ENCODE measurements at places on chromosomes 5 and 9.

DNA sequence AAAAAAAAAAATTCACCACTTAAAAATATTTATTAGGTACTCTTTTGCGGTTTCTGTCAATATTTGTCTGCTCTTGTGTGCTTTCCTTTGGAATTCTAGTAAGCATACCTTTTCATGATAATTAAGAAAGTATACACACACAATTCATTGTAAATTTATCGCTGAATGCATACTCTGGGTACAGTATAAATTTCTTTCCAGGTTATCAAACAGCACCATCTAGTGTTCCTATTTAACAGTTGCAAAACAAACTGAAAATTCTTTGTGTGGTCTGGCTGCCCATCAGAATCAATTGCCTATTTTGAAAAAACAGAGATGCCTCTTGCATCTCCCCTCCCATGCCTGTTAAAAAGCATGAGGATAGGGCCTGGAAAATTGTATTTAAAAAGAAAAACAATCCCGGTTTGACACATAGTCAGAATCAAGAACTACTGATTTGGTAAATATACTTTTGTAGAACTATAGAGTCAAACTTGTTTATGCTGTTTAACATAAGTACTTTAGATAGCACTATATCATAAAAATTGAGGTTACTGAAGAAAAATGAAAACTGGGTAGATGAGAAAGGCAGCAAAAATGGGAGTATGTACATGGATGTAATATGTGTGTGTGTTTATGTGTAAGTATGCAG lies 16.2 kb downstream of the PGGT1B start:
- DNase-seq: no peak

GRCh38 chr5:110751902-110752762 lies 13.3 kb downstream of the SLC25A46 start:
- DNase-seq: no peak

- DNase-seq: no peak
Measured at GRCh38 chr9:18822850-18823249, 210.2 kb downstream of the SAXO1 start.

DNA sequence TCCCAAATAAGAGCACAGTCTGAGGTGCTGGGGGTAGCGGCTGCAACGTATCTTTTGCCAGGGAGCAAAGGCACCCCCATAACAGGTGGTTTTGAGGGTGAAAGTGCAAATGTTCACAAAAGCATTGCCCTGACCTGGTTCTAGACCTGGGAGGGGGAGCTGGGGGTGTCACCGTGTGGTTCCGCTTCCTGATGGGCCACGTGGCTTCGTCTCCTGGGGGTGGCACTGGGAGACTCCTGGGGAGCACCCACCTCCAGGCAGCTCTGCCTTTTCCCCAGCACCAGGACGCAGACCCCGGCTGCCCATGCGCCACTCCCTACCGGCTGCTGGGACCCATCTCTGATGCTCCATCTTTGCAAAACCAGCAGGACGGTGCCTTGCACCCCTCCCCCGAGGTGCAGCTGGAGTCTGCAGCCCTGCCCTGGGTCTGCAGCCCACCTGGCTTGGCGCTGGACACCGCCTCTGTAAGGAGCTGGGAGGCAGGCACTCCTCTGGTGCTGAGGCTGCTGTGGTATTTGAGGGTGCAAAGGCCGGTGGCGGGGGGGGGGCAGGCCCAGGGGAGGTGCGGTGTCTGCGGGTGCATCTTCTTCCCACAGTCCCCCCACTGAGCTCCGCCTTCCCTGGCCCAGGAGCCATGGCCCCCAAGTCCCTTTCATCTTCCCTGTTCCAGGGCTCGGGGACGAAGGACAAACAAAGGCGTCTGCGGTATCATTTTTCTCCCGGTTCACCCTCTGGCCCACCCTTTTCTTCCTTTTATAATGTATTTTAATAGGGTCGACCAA lies 29.8 kb upstream of the RXRA start:
- no peak for DNase-seq

- DNase-seq: no peak
Measured at GRCh38 chr9:75588808-75589207, 301.7 kb upstream of the PCSK5 start.

- DNase-seq: no peak
Measured at GRCh38 chr9:123682746-123683145, 247.2 kb downstream of the DENND1A start.

DNA sequence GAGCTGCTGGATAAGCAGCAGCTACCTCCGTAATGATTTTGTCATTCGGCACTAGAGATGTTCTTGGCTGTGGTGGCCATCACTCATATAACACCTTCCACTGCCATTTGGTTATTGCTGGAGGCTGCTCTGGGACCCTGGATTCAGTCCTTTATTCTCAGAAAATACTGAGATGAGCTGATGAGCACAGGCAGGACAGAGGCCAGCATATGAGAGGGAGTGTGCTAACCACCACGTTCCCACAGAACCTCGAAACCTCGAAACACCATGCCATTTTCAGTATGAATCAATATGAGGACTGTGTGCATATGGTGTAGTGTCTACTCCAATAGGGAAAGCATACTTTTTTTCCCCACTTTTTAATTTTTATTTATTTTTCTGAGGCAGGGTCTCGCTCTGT lies 56.6 kb downstream of the ADAM19 start:
- no peak for DNase-seq

- no peak for DNase-seq
Measured at GRCh38 chr5:152942633-152943336, 537.7 kb upstream of the NMUR2 start.

- DNase-seq: no peak
Measured at GRCh38 chr5:12343558-12343957, 439.3 kb upstream of the CTNND2 start.

DNA sequence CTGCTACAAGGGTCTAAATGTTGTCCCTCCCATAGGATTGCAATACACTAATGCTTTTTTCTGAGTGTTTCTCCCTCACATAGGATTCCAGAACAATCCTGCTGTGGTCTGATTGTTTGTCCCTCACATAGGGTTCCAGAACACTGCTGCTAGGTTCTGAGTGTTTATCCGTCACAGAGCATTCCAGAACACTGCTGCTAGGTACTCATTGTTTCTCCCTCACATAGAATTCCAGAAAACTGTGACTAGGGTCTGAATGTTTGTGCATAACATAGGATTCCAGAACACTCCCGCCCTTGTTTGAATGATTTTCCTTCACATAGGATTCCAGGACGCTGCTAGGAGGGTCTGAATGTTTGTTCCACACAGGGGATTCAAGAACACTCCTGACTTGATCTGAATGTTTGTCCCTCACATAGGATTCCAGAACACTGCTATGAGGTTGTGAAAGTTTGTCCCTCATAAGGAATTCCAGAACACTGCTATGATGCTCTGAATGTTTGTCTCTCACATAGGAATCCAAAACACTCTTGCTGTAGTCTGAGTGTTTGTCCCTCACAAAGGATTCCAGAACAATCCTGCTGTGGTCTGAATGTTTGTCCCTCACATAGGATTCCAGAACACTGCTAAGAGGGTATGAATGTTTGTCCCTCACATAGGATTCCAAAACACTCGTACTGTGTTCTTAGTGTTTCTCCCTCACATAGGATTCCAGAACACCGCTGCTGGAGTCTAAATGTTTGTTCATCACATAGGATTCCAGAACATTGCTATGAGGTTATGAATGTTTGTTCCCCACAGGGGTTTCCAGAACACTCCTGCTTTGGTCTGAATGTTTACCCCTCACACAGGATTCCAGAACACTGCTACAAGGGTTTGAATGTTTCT lies 213.5 kb downstream of the FOXD4L6 start:
- DNase-seq: no peak

DNA sequence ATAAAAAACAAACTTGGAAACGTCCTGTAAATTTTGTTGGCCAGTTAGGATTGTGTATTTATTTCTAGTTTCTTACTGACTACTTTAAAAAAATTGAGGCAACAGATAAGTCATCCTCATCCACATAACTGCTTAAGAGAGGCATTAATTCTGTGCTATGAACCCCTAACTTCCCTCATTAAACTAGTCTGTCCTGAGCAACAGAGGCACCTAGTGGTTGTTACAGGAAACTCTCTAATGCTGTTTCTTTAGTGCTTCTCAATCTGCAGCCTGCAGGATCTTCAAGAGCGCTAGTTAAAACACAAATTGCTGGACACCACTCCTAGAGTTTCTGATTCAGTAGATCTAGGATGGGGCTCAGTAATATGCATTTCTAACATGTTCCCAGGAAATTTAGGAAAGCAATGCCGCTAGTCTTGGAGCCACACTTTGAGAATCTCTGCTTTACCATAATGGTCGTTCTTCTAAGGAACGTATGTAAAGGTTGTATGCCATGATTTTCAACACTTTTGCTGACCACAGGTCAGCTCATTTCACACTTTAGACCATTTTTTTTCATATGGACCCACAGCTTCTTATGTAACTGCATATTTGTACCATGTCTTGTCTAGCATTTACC lies 410.1 kb upstream of the SMARCA2 start:
- no peak for DNase-seq

GRCh38 chr9:135455401-135456030 lies 24.1 kb upstream of the PPP1R26 start:
- DNase-seq: no peak

DNA sequence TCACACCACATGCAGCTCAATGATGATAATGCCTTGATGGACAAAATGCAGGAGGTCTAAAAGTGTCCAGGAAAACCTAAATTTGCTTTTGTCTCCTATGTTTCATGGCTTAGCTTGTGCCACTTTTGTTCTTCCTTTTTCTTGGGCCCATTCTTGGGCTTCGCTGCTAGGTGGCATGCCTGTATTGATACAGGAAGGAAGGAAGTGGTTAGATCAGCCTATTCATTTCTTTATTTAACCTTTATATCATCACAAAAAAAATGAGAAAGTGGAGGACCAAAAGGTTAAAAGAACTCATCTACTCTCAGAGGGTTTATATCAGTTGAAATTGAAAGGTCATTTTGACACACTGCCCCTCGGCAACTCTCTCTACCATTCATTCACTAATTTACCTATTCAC lies 260.2 kb downstream of the ARHGAP26 start:
- DNase-seq: no peak

DNA sequence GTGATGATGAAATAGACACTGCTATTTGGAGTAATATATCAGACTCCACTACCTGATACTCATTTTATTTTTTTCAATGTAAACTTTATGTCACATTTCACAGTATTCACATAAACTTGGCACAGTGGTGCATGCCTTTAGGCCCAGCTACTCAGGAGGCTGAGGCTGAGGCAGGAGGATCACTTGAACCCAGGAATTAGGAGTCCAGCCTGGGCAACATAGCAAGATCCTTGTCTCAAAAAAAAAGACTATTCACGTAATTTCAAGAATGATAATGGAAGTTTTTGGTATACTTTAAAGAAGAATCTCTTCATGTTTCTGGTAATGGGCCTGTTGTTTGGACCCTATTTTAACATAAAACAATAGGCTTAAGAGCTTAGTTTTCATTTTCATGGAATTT lies 47.4 kb downstream of the SLC25A51 start:
- DNase-seq: no peak

DNA sequence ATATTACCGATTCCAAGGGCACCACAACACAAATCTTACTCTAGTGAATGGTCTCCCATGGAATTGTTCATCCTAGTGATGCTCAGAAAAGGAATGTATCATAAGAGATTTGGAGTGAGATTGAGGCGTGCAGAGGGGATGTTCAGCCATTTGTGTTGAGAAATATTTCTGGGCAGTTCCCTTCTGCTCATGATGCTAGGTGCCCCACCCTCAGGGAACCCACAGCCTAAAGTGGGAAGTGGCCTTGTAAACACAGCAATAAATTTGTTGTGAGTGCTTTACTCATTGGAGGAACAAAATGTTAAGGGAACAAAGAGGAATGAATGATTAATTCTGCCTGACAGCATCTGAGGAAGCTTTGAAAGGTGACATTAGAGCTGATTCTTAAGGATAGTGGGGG lies 129.9 kb downstream of the TLE4 start:
- DNase-seq: no peak

DNA sequence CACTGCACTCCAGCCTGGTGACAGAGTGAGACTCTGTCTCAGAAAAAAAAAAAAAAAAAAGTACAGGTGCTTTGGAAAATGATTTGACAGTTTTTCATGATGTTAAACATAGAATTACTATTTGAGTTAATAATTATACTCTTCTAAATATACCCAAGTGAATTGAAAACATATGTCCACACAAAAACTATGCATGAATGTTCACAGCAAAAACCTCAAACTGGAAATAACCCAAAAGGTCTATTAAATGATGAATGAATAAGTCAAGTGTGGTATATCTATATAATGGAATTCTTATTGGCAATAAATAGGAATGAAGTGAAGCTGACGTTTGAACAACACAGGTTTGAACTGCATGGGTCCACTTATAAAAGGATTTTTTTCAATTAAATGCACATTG lies 207.2 kb upstream of the DAB2 start:
- DNase-seq: no peak

DNA sequence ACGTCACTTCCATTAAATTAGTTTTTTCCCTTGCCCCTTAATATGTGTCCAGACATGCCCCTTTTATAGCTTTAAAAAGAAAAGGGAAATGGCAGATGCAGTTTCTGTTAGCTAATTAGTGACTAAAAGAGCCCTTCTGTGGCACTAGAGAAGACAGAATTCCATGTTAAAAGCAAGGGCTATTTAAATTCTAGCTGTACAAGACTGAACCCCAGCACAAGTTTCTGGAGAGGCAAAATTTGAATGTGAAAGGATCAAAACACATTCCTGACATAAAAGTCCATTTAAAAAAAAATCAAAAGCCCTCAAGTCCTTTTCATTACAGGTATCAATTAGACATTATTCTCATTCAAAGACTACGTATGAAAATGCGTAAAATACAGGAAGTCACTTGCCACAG lies 78.7 kb downstream of the HAPLN1 start:
- no peak for DNase-seq

- DNase-seq: no peak
Measured at GRCh38 chr5:173513521-173513991, 102.9 kb downstream of the BOD1 start.

- no peak for DNase-seq
Measured at GRCh38 chr5:112693301-112693700, 44.4 kb upstream of the APC start.

DNA sequence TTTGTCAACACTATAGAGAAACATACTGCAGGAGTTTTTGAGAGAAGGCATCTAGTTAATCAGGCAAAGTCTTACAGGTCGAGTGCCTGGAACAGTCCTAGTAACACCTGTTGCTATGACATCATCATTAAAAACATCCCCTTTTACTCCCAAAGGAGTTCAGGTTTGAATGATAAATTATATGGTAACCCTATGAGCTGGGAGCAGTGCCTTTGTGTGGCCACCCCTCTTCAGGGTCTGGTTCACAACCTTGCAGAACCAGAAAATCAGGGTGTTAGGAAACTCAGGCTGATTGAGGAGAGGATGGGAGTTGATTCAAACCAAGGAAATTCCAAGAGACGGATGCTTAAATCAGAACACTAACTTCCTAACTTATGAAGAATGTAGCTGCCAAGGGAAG lies 179.1 kb upstream of the RASEF start:
- DNase-seq: no peak

All from stimulated activated CD8-positive, alpha-beta memory T cell treated with anti-CD3 and anti-CD28 coated beads, Interleukin-2, amount 100 ng/mL, for 1 hour (primary cell).